Stimulated activated CD4-positive, alpha-beta T cell treated with anti-CD3 and anti-CD28 coated beads, Interleukin-1b, Interleukin-23, amount 100 ng/mL, for 1 hour (primary cell): ENCODE measurements at places on chromosomes 6 and 20.

DNA sequence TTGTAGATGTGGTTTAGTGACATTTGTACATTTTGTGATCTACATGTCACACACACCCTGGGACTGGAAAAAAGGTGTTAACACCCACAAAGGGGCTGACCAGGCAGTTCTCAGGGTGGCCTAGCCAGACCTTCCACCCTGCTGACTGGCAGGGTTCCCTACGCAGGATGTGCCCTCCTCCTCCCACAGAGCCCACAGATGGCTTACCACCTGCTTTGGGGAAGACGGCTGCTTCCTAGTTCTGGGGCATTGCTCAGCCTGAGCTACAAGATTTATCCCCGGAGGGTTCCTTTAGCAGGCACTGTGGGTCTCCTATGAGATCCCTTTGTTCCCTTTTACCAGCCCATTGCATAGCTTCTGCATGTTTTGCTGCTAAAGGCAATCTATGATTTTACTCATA, 35.1 kb downstream of the SNAP25 start:
- no peak for DNase-seq

DNA sequence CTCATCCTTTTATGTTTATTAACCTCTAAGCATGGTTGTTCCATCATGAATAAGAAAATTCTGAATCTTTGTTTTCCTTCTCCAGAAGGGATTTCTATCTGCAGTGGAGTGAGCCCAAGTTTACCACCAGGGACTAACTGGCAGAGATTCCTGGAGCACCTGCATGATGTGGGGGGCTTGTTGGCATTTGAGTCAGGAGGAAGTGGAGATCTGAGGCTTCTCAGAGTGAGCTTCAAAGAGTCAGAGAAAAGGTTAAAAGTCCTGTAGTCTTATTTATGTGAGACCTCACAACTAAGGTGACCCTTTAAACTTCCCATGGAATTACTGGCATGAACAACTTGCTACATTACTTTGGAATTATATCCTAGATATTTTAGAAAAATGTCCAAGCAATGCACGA, 138.1 kb upstream of the SLC24A3 start:
- DNase-seq = no peak

GRCh38 chr6:36873612-36874442, 776 bp downstream of the PPIL1 start:
- no peak for DNase-seq

DNA sequence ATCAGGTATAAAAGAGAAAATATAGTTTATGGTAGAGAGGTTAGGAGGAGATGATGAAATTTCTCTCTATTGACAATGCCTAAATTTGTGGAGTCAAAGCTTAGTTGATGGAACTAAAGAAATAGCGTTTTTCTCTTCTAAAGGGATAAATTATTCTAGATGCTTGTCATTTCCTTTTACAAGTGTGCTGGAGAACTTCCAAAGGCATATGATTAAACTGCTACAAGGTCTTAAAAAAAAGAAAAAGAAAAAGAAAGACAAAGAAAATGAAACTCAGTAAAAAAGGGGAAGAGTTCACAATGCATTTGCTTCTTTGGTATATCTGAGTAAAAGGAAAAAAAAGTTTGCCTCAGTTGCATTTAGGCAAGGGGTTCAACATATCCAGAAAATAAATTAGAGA, 499.8 kb upstream of the PTCHD4 start:
- DNase-seq = no peak

DNA sequence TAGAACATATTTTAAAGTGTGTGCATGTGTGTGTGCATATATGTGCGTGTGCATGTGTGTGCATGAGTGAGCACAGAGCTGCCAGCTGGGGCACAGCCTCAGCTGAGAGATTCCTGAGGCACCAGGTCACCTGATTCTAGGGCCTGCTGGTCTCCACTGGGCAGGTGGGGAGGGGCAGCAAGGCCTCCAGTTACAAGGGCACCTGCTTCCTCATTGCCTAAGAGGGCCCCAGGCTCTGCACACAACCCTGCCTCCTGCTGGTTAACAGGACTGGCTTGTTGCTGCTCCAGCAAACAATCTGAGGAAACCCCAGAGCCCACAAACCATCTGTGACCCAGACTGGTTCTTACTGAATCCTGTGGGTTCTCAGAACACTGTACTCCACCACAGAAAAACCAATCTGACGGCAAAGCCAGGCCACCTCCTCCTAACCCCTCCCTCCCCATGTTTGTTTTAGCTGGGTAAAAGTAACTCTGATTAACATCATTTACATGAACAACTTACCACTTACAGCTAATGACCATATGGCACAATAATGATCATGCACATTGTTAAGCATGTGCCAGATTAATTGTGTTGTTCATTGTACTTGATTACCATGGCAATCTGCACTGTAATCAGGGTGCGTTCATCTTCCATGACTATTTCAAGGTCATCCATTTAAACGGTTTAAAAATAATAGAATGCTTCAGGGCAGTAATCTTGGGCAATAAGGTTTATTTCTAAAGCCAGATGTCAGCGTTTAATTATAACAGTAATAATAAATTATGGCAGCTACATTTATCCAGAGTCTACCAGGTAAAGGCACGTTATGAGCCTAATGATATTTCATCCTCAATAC, 23.1 kb upstream of the UBE2J1 start:
- peak; percentile 8 for DNase-seq

GRCh38 chr20:48586730-48587129, 241.1 kb downstream of the PREX1 start:
- no peak for DNase-seq

DNA sequence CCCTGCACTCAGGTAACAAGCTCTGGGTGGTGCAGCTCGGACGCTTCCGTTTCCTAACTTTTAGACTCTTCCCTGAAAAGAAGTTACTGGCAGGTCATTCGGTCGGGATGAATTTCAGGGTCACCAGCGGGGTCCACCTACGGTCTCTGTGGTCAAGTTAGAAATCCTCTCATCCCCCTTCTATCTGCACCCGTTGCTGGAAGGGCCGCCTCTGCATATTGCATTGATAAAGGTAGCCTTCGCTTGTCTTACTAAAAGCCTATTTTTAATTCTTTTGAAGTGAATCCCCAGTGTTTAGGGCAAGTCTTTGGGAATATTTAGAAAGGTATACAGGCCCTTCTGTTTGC, 47.3 kb downstream of the LRRN4 start:
- DNase-seq = no peak

GRCh38 chr6:6825193-6825784, 236.8 kb downstream of the LY86 start:
- DNase-seq = no peak

DNA sequence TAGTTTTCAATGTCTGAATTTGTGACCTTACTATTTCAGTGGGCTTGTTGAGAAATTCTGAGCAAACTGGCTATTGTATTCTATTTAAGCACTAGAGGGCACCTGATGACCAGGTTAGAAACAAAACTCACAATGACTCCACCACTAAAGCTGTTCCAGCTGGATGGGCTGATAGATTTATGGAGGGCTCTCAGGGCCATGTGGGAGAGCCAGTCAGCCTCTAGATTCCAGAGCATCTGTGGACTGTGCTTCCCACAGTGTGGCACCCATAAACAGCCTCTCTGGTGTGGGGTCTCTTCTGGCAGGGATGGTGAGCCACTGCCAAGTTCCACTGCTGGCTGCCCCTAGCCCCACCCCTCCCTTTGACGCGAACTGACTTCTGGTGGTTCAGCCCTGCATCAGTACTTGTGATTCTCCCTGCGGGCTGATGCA, 29.2 kb downstream of the C6orf58 start:
- DNase-seq = no peak

- no peak for DNase-seq
These were observed 15.3 kb upstream of the NINL start for GRCh38 chr20:25600632-25601031.

- DNase-seq = no peak
These were observed 72.8 kb downstream of the MDGA1 start for GRCh38 chr6:37624606-37625574.

DNA sequence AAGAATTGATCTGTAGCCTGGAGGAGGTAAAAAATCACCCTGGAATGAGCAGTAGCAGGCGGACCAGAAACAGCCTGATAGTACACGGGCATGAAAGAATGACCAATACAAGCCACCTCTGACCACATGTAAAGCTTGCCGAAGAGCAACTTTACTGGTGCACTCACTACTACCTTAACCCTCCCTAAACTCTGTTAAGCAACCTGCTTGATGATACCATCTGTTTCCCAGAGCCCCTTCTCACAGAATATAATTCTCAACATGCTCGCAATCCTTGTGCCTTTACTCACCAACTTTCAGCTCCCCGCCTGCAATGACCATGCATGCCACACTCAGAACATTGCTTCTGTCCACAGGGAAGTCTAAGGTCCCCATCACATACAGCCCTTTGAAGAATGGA, 296.5 kb downstream of the PKHD1 start:
- DNase-seq = no peak
